ENCODE measurements at places on chromosomes 6 and 20.
A peak's percentile ranks its signal among the peaks of the same experiment; 100 is the strongest.

DNA sequence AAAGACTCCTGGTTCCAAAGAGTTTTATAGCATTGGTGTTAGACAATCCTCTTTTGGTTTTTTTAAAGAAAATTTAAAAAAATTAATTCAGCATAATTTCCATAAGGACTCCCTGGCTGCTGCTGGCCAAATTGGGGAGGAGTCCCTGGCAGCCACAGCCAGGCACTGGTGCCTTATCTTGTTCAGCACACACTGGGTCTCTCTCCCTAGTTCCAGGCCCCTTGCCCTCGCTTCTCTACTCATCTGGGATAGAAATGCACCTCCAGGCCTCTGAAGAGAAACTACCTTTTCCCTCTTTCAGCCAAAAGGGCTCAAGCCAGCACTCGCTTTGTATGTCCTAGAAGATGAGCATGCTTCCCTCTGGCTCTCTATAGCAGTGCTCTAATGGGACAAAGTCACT, 13.4 kb upstream of the MAPK13 start:
- DNase-seq: peak; percentile 88

GRCh38 chr6:113645576-113645970, 211.6 kb upstream of the MARCKS start:
- no peak for DNase-seq

GRCh38 chr6:109311471-109311870, 70.8 kb downstream of the CD164 start:
- no peak for DNase-seq

GRCh38 chr6:85273046-85273445, 176.8 kb upstream of the NT5E start:
- DNase-seq: no peak

- no peak for DNase-seq
Measured at GRCh38 chr6:136859430-136859829, 37.0 kb downstream of the PEX7 start.

DNA sequence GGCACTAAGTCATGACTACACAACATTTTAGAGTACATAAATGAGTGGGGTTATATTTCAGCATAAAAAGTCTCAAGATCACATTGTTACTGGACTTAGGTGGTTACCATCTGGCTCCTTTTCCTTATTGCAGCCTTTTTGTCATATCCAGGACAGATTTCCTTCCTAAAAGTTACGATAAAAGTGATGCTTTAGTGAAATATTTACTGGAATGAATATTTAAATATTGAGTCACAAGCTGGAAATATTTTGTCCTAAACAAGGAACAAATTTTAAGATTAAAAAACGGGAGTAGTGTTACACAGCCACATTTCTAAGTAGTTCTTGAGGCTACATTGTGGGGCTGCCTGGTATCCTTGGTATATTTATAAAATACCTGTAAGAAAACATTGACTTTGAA, 52.2 kb downstream of the CDC40 start:
- DNase-seq: no peak

- no peak for DNase-seq
Measured at GRCh38 chr6:137399881-137400443, 94.2 kb downstream of the OLIG3 start.

DNA sequence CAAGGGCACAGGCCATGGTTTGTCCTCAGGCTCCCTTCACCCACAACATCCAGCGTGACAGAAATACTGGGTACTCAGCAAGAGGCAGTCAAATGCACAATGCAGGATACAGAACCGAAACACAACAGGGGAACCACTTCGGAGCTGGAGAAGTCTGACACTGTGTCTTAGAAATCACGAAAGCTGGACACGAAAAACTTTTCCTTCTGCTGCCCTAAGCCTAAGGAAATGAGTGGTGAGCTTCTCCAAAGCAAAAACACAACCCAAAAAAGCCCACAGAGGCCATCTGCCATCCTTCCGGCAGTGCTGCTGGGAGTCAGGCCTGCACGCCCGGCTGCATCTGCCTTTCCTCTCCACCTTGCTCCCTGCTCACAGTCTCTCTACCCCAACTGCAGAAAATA, 106.3 kb downstream of the SLC23A2 start:
- no peak for DNase-seq

GRCh38 chr20:46582648-46583047, 32.2 kb upstream of the OCSTAMP start:
- DNase-seq: no peak

- DNase-seq: no peak
Measured at GRCh38 chr6:116326996-116327395, 43.8 kb upstream of the DSE start.

DNA sequence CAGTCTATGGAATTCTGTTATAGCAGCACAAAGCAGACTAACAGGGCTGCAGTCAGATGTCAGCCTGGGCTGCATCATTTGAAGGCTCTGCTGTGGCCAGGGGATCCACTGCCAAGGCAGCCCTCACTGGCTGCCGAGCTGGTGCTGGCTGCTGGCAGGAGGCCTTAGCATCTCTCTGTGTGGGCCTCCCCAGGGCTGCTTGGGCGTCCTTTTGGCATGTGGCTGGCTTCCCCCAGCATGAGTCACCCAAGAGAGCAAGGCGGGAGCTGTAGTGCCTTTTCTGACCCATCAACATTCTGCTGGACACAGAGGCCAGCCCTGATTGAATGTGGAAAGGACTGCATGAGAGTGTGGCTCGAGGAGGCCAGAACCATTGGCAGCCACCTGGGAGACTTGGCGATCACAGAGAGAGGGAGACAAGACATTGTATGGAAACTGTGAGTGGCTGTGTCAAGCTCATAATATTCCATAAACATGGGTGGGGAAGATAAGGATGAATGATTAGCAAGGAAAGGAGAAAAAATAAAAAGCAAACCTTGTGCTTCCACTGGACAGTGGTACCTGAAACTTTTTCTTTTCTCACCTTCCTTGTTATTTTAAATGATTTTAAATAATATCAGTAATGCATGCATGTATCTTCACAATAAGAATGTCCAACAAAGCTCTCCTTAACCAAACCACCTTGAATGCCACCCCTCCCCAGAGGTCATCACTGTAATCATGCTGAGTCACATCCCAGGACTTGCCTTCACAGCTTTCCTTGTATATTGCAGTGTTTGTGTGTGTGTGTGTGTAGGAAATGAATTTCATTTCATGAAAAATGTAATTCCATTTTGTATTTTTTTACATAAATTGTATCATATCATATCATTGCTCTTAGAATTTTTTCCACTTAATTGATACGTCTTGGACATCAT, 55.0 kb upstream of the VSX1 start:
- no peak for DNase-seq

- DNase-seq: no peak
Measured at GRCh38 chr6:90416322-90416721, 119.7 kb upstream of the BACH2 start.

GRCh38 chr6:160013987-160014868, 45.3 kb downstream of the IGF2R start:
- no peak for DNase-seq

DNA sequence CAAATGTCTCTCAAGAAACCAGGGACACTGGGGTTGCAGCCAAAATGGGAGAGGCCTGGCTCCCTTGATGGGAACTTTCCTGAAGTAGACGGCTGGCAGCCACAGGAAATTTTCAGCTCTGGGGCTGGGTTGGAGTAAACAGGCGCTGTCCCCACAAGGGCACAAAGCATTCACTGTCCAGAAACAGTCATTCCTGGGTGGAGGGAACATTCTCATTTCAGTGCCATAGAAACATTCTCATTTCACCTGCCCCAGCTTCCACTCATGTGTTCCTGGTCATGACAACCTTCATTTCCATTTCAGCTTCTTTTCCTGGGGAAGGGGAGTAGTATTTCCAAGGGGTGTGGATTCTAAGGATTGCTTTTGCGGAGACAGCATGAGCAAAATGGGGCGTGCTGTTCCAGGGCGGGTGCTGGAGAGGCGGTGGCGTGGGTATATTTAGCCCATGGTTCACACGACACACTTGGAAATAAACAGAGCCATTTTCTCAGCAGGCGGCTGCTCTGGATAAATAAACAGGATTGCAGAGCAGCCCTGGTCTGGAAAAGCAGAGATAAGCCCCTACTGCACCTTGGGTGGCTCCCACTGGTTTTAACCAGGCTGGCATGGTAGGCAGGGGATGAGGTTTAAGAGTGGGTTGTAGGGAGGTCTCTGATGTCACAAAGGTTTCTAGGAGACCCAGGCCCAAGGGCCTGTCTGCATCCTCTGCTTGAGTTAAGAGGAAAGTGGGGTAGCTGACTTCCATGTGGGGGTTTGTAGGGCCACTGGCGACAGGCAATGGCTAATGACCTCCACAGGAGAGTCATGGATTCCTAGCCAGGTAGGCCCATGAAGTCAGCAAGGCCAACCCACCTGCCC, 32.9 kb downstream of the COX4I2 start:
- peak; percentile 89 for DNase-seq

All from erythroblast (primary cell).